ENCODE measurements at places on chromosomes 7 and 10. TPM values are rescaled to one million over a fixed set of nuclear protein-coding genes. Genes with fewer than 3 reads are reported as not detected.

DNA sequence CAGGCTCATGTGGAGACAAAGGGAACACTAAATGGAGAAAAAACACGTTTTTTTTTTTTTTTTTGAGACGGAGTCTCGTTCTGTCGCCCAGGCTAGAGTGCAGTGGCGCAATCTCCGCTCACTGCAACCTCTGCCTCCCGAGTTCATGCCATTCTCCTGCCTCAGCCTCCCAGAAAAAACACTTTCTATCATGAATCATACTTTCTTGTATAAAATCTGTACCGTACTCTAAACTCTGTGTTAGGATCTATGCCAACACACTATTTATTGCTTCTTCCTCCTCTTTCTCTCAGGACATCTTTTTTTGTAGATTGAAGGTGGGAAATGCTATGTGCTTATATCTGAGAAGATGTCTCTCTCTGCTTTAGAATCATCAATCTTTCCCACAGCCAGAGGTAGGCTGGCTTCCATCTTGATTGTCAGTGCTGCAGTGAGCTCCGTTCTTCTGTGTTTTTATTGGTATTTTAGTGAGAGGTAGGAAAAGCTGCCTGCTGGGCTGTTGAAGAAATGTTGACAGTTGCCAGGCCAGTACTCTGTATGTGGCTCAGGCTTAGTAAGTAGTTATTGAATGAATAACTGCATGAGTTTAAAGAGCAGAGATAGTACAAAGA is 101.1 kb downstream of the GPR85 start:
- no peak for DNase-seq

GRCh38 chr10:127907411-127908105 is 655 bp downstream of the PTPRE start:
- no peak for DNase-seq

DNA sequence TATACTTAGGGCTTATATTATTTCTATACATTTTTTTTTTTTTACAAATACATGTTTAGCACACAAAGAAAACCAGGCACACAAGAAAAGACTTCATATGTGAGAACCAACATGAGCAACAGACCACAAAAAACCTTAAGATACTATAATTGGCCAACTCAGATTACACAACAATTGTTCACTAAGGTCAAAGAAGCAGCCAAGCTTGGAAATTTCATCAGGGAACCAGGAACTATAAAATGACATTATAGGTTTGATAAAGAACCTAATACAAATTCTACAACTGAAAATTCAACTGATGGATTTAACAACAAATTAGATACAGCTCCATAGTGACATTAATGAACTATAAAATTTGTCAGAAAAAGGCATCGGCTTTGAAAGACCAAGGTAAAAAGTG is 4.4 kb upstream of the LUC7L2 start:
- no peak for DNase-seq

The CCL24 gene
- not detected for total RNA-seq

The HOGA1 gene
- total RNA-seq: 0.36 TPM
